ENCODE measurements at places on chromosomes 5 and 9. TPM values are rescaled to one million over a fixed set of nuclear protein-coding genes. Genes with fewer than 3 reads are reported as not detected.

BTNL8 gene
- 0.81 TPM for total RNA-seq

DNA sequence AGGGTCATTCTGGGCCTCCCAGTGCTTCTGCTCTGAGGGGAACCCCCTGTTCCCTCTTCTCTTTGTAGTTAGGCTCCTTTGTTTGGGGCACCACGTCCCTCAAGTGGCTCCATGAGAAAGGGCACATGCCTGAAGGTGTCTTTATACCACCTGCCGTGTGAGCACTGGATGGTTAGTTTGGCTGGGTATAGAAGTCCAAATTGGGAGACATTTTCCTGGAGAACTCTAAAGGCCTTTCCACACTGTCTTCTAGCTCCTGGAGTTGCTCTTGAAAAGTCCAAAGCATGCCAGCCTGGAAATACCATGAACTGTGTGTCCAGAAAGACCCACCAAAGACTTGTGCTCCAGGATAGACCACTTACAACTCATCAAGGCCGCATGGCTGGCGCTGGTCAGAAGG is 11.1 kb upstream of the CCDC187 start:
- no peak for ATAC-seq

- ATAC-seq: no peak
These were observed 22.9 kb upstream of the GOLPH3 start for GRCh38 chr5:32197032-32197431.

- ATAC-seq: no peak
These were observed 30.2 kb downstream of the WDR36 start for GRCh38 chr5:111122398-111122797.
